ENCODE measurements at places on chromosomes 1 and 21.
A peak's percentile ranks its signal among the peaks of the same experiment; 100 is the strongest.

GRCh38 chr1:173451981-173452380 is 25.2 kb upstream of the PRDX6 start:
- no peak for DNase-seq

GRCh38 chr21:34534522-34534921 is 22.5 kb upstream of the KCNE1 start:
- DNase-seq, result no peak

DNA sequence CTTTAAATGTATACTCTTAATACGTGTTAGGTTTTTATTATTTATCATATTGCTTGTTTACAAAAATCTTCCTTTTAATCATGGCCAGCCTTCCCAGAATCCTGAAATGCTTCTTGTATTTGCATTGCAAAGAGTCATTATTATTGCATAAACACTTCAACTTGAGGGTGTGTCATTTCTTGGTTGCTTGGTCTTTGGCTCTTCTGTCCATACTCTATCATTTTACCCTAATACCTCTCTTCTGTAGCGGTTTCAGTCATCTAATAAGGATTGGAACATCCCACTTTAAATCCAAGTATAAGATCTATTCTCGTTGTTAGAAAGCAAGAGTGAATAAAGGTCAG is 200.6 kb upstream of the CACYBP start:
- DNase-seq, result no peak

DNA sequence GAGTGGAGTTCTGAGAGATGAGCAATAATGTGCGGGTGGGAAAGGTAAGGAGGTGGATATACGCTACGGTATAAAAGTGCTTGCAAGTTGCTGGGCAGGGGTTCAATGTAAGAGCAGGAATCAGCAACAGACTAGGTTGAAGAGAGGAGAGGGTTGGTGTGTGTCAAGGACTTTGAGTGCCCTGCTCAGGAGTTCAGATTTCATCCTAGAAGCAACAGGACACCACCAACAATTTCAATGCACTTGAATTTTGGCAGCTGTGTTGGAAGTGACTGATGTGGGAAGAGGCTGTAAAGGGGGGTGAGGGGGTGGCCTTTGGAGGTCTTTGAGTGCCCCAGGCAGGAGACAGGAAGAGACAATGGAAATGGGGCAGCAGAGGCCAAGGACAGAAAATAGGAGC is 57.3 kb downstream of the RHOU start:
- no peak for DNase-seq

- no peak for DNase-seq
Observed at GRCh38 chr1:206680279-206680678, 4.4 kb upstream of the MAPKAPK2 start.

DNA sequence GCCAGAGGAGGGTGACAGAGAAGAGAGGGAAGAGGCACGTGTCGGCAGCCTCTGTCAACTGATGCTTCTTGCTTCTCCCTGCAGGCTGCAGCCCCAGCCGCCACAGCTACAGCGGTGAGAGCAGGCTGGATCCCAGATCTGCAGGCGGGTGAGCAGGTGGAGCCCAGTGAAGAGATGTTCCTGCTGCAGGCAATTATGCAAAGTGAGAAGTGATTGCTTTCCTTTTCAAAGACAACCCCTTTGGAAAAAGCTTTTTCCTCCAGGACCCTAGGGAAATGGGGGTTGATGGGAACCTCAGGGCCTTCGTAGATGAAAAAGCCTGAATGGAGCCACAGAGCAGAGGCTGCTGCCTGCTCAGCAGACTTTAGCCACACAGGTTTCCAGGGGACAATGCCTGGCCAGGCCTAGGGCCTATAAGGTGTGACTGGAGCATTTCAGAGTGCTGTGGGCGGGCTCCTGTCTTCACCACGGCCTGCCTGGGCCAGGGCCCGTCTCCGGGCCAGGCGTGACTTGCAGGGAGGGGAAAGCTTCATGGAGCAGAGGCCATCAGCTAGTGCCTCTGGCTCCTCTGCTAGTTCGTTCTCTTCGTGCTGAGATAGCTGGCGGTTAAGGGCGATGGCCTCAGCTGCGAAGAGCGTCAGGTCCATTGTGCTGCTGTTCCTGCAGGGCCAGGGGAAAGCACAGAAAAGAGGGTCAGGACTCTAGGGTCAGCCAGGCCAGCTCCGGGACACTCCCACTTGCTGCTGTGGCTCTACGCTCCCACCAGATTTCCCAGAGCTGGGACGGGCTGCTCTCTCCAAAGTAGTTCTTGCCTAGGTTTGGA is 6.9 kb upstream of the KNCN start:
- DNase-seq, result no peak

- DNase-seq, result peak; percentile 39
Observed at GRCh38 chr21:42145569-42146272, 73.2 kb upstream of the ABCG1 start.

DNA sequence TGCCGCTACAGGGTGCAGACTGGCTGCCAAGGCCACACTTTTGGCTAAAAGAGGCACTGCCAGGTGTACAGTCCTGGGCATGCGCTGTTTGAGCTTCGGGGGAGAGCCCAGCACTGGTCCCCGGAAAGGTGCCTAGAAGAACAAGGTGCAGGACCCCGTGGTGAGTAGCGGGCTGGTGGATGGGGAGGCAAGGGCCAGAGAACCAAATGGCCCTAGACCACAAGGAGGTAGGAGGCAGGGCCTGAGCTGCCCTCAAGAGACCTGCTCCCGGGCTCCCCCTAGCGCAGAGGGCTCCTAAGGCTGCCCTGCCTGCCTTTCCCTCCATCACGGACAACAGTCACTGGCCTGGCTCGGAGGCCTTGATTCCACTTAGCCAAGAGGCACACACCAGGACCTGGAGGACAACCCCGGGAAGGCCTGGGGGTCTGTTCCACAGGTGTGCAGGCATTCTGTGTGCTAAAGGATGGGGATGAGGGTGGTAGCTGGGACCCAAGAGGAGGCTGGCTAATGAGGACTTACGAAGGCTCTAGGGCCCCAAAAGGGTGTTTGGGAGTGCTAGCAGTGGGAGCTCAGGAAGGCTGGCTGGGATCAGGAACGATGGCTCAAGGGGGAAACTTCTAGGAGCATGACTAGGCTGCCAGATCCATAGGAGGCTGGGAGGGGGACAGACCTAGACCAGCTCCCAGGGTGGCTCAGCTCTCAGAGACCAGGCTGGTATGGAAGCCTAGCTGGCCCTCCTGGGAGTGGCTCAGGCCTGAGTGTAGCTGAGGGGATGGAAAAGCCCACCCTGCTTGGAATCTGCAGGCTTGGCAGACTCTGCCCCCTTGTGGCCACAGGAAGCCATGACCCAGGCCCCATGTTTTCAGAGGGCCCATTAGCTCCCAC is 742 bp downstream of the ARTN start:
- peak; percentile 40 for DNase-seq

DNA sequence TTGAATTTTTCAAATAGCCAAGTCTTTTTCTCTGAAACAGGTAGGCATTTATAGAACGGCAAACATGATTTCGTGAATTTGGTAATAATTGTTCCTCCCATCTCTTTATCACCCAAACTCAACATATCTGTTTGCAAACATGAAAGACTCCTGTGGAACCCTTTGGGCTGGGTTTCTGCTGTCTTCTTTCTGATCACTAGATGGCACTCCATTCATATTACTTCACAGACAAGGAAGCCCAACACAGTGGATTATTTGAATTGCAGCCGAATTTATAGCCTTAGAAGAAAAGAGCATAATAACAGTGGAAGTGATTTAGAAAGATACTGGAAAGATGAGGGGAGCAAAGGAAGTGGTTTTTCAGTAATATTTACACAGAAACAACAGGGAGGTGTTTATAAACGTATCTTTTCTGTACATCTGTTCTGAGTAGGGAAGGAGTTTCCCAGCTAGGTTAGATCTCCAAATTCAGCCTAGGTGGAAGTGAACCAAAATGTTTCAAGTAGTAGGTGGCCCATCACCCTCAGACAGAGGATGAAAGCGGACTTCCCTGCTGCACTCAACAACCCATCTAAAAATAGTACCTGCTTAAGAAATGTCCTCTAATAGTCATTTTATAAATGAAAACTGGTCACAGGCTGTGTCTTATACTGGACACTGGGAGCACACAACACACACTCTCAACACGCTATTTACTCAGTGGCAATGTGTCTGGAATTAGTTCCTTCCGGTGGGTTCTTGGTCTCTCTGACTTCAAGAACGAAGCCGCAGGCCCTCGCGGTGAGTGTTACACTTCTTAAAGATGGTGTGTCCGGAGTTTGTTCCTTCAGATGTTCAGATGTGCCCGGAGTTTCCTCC is 67.6 kb downstream of the MAP3K21 start:
- no peak for DNase-seq

DNA sequence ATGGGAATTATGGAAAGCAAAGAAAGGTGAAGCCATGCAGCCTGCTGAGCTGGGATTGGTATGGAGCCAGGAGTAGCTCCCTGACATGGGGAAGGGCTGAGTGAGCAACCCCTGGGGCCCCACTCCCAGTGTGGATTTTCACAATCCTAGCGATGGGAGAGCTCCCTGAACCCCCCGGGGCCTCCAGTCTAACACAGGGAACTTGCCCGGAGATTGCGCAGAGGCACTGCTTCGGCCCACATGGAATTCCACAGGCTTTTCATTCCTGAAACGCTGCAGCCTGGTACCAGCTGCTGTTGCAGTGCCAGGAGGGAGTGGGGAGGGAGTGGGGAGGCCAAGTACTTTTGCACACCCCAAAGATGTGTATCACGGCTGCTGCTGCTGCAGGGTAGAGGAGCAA is 110.4 kb upstream of the C21orf91 start:
- DNase-seq, result no peak

GRCh38 chr1:92367496-92367895 is 68.6 kb downstream of the RPAP2 start:
- DNase-seq, result no peak

DNA sequence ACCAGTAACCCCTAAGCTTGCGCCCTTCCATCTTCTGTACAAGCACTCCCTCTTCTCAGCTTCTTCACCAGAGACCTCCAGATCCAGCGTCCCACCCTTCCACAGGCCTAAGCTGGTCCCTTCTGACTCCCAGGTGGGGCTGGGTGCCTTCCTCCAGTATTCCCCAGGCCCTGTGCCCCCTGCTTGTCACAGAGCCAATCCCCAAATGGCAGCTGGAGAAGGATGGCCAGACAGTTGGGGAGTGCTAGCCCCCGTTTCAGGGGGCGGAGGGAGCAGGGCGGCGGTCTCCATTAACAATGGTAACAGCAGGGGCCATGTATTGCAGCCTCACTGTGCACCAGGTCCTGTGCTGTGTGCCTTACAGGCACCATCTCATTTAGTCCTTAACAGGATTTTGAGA is 85.7 kb downstream of the KCNN3 start:
- DNase-seq, result no peak

DNA sequence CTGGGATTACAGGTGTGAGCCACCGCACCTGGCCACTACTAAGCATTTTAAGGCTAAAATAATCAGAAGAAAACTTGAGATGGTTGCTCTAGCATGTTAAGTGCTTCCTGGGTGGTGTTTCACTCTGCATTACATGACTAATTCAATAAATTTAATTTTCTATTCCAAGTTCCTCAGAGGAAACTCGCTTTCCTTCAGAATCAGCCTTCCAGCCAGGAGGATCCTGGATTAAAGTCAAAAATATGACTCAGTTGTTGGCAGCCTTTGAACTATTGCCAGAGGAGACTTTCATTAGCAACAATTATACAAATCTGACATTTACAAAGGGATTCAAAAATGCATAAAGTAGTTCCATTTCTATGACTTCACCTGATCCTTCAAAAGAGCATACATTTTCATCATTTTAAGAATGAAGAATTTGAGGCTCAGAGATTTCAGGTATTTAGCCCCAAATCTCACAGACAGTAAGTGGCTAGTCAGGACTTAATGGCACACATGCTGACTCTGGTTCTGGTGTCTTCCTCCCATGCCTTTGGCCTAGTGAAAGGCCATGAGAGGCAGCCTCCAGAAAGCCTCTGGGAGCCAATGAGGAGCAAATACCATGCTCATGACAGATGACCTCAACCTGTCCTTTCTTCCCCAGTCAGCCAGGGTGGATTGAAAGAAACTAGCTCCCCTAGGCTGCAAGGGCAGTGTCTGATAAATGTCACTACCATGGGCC is 115.7 kb downstream of the MAP3K21 start:
- no peak for DNase-seq

DNA sequence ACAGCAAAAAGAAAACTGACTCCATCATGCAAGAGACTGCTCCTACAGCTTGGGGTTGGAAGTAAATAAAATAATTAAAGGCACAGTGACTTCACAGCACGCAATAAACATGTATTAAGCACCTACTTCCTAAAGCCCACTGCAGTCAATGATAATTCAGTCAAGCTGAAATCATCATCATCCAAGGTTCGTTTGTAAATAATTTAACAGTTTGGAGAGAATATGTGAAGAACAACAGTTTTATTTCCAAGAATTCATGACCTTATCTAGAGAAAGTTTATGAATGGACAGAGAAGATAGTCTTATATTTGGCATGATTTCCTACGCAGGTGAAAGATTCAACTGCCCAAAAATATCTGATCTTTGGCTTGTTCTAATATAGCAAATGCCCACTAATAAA is 86.8 kb downstream of the SMYD3 start:
- DNase-seq, result no peak

- DNase-seq, result no peak
Observed at GRCh38 chr21:34698270-34699015, 29.6 kb downstream of the CLIC6 start.

DNA sequence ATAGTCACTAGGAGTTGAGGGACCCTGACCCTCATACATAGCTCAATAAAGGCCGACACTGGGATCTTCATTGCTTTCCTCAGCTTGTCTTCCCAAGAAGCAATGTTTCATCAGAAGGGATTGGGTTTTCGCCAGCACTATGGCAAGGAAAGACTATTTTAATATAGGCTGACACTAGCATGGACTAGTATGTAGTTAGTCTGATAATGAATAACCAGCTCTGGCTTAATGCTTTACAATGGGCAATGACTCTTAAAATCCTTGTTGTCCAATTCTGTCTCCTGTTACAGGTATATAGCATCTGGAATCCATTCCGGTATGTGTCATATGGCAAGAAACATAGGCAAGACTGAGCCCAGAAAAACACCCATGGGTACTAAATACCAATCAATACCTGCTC is 15.3 kb upstream of the SYT2 start:
- no peak for DNase-seq

DNA sequence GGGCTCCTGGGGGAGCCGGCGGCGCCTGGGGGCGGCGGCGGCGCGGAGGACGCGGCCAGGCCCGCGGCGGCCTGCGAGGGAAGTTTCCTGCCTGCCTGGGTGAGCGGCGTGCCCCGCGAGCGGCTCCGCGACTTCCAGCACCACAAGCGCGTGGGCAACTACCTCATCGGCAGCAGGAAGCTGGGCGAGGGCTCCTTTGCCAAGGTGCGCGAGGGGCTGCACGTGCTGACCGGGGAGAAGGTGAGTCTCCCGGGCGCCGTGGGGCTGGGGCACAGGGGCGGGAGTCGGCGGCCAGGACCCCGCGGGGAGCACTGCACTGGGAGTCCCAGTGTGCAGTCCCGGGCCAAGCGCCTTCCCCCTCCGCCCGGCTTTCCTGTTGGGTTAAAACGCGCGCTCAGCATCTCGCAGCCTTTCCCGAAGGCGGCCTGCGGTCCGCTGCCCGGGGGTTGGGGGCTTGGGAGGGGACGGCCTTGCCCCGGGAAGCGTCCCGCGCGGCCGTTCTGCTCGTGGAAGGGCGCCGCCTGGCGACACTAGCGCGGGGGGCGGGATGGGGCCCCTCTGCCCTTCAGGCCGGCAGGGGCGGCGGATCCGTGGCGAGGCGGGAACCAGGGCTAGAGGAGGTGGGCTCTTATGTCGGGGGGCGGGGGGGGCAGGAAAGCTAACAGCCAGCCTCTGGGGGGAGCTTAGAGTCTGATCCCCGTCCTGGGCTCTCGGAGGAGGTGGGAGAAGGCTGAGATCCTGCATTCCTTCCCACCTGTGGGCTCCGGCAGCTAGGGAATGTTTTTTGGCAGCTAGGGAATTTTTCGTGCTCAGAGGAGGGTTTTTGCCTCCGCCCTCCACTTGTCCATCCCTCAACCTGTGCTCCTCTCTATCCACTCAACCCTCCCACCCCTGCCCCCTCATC is 1.1 kb downstream of the HUNK start:
- no peak for DNase-seq

- peak; percentile 2 for DNase-seq
Observed at GRCh38 chr1:150009604-150010392, 728 bp downstream of the OTUD7B start.
